ENCODE measurements at places on chromosomes 4 and X.

DNA sequence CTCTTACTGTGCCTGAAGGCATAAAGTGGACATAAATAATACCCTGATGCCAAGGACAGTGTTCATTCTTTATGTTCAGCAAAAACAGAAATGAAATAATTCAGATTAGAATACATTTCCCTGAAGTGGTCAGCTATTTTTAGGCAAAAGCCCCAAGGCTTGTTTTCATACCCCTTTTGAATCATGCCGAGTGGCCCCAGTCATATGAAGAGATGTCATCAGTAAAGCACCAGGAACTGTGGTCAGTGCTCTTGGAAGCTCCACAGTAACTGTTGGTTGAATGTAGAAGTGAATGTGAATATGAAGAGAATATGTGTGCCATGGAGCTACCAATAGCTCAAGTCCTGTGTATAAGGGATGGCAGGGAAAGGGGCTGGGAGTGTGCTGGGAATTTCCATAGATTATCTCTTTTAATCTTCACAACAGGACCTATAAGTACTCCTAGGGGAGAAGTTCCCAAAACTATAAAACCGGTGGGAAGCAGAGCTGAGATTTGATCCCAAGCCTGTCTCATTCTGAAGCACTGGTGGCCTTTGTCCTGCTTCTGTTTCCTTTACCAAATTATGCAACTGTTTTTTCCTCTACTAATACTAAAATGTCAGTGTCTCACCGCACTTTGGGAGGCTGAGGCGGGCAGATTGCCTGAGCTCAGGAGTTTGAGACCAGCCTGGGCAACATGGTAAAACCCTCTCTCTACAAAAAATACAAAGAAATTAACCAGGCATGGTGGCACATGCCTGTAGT is 52.6 kb downstream of the FNIP2 start:
- no peak for DNase-seq

DNA sequence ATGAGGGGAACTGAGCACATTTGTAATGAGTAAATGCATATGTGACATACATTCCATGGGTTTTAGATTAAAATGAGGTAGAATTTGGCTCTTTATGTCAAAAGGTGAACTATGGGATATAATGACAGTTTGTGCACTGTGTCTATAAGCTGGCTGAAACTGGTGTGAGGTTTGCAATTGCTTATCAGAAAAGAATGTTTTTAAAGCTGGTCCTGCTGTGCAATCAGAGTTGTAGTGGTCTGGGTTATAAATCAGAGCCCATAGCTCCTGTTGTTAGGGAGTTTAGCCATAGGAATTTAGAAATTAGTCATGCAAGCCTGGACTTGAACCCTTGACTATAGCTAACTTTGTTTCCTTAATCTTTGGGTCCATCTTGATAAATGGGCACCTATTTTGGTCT is 23.1 kb upstream of the GATB start:
- no peak for DNase-seq

- no peak for DNase-seq
Observed at GRCh38 chr4:3308691-3309090, 15.9 kb downstream of the RGS12 start.

DNA sequence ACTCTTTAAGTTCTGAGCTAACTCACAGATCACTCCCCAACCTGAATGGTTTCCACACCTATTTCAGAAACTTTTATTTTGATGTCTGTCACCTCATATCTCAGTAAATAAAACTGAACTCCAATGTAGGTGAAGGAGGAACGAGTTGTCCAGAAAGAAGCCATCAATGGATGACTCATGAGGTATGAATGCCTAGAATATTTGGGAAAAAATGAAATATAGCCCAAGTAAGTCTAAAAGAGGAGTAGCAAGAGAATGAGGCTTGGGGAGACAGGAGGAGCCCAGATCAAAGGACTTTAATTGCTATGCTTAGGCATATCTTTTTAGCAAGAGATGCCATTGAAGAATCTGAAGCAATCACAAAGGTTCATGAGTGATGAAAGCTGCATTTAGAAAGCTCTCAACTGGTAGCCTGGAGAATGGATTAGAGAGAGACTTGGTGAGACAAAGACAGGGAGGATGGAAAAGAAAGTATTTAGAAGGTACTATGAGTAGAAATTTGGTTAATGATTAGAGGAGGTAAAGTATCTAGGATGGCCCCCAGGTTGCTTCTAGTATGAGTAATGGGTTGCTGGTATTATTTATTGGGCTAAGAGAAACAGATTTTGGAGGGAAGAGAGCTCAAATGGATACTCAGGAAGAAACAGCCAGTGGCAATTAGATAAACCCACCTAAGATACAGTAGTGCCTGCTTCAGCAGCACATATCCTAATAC is 39.4 kb downstream of the NOCT start:
- DNase-seq, result no peak

DNA sequence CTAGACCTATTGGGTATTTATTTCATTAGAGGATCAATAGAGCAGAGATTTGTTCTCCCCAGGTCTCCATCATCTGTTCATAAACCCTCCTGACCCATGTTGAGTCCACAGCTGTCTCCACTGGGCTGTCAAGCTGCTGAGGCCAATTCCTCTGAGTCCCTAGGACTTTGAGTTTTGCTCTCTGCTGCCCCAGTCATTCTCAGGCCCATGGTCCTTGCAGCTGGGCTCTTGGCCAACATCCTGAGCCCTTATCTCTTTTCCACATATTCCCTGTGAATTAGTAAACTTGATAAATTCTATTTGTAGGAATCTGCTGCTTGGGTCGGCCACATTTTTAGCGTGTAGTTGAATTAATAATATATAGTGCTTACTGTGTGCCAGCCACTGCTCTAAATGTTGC is 41.9 kb downstream of the FHL1 start:
- no peak for DNase-seq

DNA sequence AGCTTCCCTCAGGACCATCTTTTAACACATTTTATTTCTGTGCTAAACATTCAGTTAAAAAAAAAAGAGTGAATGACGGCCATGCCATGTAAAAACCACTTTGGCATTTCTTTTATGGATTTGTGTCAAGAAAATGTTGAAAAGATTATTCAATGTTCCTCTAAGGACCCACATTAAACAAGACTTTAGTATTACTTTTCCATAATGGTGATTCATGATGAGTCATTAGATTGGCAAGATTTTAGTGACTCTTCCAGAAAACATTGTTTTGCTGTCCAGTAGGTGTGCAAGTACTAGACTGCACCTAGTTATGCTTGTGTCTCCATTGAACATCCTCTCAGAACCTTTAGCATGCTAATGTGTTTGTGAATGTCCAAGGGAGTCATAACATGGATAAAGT is 748.6 kb downstream of the STPG2 start:
- no peak for DNase-seq

DNA sequence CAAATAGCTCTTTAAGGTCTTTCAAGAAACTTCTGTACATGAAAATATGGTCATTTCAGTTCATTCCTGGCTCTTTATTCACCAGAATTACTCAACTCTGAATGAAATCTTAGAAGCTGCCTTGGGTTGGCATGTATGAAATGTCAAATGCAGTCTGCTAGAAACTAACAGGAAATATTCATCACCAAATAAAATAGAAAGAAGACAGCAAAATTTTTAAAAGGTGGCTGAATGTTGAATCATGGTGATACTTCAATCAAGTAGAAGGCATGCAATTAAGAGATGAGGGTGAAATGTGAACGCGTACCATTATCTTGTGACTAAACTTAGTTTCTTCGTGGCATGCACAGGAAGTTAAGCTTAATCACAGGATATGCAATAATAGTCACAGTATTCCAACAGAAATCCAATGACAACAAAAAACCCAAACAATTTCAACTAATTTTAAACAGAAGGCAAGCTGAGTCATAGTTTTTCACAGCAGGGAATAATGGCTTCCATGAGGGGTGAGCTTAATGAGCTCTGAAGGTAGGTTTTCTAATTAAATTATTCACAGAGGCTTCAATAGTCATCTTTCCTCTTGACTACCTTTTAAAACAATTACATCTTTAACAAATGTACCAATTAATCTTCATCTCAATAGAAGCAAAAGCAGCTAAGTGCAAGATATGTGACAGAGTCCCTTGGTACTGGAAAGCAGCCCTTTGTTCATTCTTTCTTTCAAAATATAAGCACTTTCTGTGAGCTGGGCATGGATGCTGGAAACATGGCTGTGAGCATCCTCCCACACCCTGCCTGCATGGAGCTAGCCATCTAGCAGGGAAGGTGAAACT is 44.5 kb downstream of the SCFD2 start:
- DNase-seq, result no peak

DNA sequence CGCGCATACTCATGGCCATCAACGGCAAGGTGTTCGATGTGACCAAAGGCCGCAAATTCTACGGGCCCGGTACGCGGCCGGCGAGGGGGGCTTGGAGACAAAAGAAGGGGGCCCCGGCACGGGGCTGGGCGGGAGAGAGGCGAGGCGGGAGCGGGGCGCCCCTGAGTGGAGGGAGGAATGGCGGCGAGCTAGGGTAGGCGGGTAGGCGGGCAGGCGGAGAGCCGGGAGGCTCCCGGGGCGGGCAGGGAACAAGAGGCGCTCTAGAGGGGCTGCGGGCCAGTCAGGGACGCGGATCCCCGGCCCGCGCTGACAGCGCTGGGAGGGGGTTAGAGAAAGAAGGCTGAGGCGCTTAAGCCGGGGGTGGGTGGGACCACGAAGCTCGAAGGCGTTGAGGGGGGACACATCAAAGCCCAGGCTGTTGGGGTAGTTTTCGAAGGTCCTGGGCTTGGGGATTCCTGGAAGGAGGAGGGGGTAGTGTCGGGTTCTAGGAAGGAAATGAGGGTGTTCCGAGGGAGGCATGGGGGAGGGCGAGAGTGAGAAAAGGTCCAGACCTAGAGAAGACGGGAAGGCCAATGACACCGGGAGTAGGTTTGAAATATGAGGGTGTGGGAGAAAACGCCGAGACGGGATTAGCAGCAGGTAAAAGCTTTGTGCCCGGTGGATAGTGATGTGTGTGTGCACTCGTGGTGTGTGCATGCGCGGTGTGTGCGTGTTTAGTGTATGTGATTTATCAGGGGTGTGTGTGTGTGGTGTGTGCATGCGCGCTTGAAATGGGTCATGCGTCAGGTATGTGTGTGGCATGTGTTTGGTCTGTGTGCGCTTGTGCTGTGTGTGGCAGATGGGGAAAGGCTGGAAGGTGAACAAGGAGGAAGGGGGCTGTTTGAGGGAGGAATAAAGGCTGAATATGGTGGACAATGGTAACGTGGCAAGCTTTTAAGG is 807 bp downstream of the PGRMC1 start:
- no peak for DNase-seq

- no peak for DNase-seq
Observed at GRCh38 chrX:11577603-11578002, 88.1 kb downstream of the ARHGAP6 start.

GRCh38 chr4:6916587-6917460 is 7.2 kb downstream of the TBC1D14 start:
- DNase-seq, result no peak

- no peak for DNase-seq
Observed at GRCh38 chr4:3160438-3160837, 86.0 kb downstream of the HTT start.

DNA sequence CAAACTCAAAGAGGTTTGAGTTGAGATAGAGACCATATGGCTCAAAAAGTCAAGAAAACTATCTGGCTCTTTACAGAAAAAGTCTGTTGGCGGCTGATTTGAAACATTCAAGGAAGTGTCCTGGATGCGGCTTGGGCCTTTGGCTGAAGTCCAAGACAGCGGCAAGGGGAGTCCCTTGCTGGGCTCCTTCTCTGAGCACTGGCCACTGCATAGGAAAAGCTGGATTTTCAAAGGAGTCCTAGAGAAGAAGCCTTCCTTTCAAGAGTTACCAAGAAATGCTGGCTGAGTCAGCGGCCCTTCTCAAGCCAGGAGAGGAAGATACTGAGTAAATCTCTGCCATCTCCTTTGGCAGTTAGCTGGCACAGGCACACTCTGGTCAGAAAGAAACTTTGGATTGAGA is 12.1 kb downstream of the APLN start:
- DNase-seq, result no peak

- DNase-seq, result no peak
Observed at GRCh38 chrX:53290441-53291041, 9.2 kb upstream of the IQSEC2 start.

- DNase-seq, result no peak
Observed at GRCh38 chrX:87687703-87688102, 170.1 kb downstream of the KLHL4 start.

DNA sequence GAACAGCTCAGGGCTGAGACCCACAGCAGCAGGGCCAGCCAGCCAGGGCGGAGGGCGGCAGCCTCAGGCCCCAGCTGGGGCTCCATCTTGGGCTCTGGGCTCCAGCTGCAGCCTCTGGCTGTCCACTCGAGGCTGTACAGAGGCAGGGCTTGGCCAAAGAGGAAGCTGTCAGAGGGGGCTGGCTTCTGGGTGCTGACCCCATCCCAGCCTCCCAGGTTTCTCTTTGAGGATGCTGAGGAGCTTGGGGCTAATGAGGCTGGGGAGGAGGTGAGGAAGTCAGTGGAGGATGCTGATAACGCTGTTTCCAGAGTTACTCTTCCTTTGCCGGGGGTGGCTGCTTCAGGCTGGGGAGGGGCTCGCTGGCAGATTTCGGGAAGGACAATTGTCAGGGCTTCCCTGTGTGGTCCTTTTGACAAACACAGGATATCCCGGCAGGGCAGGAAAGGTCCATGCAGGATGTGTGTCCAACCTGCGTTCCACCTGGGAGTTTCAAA is at the start of gene DIPK2B:
Gene DIPK2B, minus strand, starts transcription at position 136 of the 494 bp plus-strand sequence. Its CDS starts 50 bp downstream, at position 86.
- DNase-seq, result no peak

GRCh38 chr4:173490817-173491528 is 39.1 kb downstream of the HAND2 start:
- no peak for DNase-seq

GRCh38 chr4:6453688-6453990 is 18.8 kb downstream of the PPP2R2C start:
- no peak for DNase-seq

DNA sequence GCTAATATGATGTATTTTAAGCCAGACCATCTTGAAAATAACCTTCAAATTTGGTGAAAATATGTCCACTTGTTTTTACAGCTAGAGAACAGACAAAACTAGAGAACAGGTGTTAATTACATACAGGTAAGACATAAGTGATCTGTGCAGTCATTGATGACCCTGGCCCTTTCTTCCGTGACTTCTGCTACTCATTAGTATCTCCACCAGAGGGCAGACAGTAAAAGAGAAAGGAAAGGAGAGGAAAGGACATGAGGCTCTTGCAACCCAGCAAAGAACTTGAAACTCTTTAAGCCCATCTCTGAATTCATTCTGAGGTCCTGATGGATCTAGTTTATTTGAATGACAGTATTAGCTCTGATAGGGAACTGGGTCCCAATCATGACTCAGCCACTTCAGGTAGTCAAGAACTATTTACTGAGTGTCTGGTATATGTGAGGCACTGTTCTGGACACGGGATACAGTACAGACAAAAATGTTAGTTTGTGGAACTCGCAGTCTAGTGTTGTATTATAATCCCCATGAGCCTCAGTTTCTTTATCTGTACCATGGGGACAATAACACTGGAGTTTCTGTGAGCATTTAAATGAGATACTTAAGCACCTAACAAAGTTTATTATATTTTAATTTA is 121.0 kb upstream of the TEX13D start:
- no peak for DNase-seq

DNA sequence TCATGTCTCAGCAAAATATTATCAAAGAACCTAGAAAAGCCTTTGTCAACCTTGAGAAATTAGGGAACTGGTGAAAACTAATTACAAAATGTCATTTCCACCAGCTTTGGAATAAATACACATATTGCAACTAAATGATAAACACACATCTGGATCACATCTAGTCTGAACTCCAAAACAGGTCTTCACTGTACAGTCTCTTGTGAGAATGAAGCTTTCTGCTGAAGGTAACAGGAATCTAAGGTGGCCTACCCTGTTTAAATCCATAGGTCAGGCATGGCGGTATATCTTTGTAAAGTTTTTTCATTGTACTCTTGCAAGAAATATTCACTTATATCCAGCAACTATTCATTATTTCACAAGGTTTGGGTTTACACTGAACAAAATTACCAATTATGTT is 1.7 kb downstream of the SH3D19 start:
- no peak for DNase-seq
